Stimulated activated CD4-positive, alpha-beta T cell treated with anti-CD3 and anti-CD28 coated beads, Interleukin-1b, Interleukin-23, amount 100 ng/mL, for 24 hours (primary cell): ENCODE measurements at places on chromosomes 3 and 15.
A peak's percentile ranks its signal among the peaks of the same experiment; 100 is the strongest.

DNA sequence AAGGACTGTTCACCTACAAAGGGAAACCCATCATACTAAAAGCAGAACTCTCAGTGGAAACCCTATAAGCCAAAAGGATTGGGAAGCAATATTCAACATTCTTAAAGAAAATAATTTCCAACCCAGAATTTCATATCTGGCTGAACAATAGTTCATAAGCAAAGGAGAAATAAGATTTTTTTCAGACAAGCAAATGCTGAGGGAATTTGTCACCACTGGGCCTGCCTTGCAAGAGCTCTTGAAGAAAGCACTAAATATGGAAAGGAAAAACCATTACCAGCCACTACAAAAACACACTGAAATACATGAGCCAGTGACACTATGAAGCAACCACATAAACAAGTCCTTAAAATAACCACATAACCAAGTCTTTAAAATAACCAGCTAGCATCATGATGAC lies 28.9 kb upstream of the DCBLD2 start:
- DNase-seq, result no peak

GRCh38 chr3:197737749-197738462 lies 1.2 kb upstream of the RUBCN start:
- DNase-seq, result no peak

- no peak for DNase-seq
Observed at GRCh38 chr15:73948982-73949381, 22.7 kb downstream of the LOXL1 start.

GRCh38 chr15:25862071-25862471 lies 1.1 kb downstream of the ATP10A start:
- no peak for DNase-seq

DNA sequence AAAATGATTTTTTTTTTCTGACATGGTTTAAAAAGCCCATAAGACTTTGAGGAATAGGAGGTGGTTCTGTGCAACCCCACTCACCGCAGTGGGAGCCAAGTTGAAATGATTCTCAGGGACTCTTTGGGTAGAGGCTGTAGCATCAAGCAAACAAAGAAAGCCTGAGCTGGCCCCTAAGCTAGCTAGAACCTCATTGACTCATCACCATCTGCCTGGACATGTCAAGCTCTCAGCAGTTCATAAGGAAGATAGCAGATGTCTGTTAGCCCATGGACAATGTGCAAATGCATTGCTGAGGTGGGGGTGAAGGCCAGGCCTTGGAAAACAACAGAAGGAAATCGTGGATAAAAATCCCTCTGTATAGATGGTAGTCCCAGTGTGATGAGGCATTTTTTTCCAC lies 234.8 kb downstream of the NR2F2 start:
- DNase-seq, result no peak

GRCh38 chr3:169913323-169913722 lies 2.0 kb downstream of the SAMD7 start:
- no peak for DNase-seq

GRCh38 chr15:33027306-33028035 lies 167.0 kb downstream of the FMN1 start:
- DNase-seq, result no peak

GRCh38 chr15:52331490-52332240 lies 36.1 kb upstream of the MYO5C start:
- peak; percentile 19 for DNase-seq

DNA sequence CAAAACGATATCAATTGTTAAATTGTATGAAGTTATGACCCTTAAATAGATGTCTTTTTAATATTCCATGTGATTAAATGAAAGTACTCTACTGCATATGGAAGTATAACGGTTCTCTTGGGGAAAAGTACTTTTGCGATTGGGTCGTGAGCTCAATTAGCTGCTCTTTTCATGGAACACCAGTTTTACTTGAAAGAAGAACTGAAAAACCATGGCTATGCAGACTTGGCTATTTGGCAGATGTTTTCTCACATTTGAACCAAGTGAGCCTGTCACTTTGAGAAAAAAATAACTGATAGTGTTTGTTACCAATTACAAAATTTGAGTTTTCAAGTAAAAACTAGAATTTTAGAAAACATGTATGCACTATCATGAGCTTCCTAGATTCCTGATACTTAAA lies 5.9 kb upstream of the INAFM2 start:
- DNase-seq, result no peak

DNA sequence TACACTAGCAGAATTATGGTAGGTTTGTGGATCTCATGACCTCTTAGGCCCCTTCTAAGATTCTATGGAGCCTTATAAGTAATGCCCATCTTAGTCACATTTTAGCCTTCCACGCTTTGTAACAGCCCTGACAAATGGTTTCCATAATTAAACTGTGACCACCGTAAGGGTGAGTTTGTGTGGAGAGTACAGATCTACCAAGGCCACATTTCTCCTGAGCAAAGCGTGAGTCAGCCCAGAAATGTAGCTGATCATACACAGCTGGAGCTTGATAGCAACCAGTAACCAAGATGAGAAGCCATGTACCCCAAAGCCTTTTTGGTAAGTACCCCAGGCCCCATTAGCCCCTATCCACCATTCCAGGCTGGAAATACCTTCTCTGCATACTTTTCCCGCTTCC lies 31.7 kb downstream of the CHAC1 start:
- DNase-seq, result no peak

GRCh38 chr3:197709135-197709534 lies 27.6 kb downstream of the RUBCN start:
- DNase-seq, result no peak

DNA sequence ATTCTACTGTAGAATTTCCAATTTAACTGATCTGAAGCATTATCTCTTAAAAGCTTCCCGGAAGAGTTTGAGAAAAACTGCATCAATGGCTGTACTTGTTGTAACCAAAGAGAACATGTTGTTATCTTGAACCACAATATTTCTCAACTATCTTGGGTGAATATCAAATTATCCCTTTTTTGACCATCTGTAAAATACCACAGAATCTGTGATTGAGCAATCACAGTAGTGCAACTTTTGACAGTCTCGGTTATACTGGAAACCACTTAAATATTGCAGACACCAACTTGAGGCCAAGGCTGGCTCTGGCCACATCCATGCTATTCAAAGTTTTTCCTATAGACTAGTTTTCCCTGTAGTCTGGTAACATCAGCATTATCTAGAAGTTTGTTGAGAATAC lies 842.8 kb upstream of the EPHA6 start:
- DNase-seq, result no peak

GRCh38 chr3:64399205-64399800 lies 174.0 kb upstream of the PRICKLE2 start:
- DNase-seq, result no peak

DNA sequence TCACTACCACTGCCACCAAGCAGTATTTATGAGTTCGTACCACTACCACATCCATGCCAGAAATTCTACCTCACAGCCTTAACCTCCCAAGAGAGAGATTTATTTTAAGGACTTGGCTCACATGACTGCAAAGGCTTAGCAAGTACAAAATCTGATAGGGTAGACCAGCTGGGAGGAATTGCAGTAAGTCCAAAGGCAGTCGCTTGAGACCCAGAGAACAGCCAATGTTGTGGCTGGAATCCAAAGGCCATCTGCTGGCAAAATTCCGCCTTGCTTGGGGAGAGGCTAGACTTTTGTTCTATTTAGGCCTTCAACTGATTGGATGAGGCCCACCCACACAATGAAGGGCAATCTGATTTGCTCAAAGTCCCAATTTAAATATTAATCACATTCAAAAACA lies 101.4 kb upstream of the STT3B start:
- no peak for DNase-seq

GRCh38 chr3:38446085-38446686 lies 7.5 kb upstream of the ACVR2B start:
- DNase-seq, result no peak

DNA sequence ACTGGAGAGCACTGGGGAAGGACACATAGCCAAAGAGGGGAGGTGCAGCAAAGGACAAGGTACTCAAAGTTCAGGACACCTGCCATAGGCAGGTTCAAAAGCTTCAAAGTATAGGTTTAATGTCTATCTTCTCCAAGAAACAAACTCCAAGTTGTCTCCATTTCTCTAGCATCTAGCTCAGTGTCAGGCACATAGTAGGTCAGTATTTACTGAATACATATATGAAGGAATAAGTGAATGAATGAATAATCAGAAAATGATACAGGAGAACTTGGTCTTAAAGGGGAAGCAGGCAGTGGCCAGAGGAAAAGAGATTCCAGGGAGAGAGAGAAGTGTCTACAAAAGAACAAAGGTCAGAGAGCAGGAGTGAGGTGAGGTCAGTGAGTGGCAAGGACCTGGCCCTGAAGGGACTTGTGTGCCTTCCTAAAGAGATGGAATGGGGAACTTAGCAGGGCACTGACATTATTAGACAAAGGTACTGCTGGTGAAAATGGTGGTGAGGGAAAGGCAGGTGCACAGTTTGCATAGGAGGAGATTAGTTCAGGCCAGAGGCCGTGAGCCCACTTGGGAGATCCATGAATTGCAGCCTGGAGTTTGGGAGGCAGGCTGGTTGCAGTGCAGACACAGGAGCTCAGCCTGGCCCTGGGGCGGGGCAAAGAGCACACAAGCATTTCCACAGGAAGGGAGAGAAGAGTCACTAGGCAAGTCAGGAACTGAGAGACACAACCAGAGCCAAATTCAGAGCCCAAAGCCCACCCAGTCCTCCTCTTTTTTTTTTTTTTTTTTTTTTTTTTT lies 21.4 kb downstream of the TBC1D2B start:
- DNase-seq, result no peak

DNA sequence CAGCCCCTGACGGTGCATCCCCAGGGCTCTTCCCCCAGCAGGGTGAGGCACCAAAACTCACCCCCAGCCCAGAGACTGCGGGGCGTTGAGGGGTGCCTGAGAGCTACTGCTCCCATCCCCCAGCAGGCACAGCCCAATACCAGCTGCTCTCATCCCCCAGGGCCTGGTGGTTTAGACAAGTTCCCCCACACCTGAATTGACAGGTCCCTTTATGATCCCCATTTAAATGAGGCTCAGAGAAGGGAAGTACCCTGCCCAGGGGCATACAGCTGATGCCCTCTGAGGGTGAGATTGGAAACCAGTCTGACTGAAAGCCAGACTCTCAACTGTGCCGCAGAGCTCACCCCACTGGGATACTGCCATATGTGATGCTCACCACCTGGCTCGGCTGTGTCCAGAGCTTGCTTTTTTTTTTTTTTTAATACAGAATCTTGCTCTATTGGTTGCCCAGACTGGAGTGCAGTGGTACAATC lies 20.1 kb downstream of the DUSP7 start:
- DNase-seq, result no peak

GRCh38 chr3:25041871-25042584 lies 386.0 kb upstream of the RARB start:
- no peak for DNase-seq

DNA sequence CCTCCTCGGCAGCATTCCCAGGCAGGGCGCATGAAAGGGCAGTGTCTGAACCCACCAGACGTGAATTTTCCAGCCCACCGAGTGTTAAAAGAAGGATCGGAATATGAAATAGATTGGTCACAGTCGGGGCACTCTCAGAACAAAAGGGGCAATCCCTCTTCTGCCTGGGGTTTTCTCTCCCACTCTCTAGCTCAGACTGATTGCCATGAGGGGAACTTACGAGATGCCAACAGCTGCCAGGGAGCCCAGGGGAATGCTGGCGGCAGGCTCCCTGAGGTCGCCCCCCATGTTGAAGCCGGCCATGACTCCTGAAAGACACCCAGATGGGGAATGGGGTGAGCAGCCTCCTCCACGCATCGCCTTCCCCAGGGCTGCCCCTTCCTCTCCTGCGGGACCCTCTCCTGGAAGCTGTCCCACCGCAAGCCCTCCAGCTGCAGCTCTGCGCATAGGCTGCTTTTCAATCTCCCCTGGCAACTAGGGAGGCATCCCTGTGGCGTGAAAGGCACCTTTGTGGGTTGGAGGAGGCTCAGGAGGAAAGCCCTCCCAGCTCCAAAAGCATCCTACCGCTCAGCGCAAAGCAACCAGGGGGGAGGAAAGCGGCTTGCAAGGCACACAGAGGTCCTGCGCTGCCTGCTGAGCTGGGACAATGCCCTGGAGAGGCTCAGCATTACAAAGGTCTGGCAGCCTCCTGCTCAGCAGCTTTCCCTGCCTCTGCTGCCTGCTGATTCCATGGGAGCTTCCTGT lies 64.8 kb upstream of the HEG1 start:
- DNase-seq, result no peak

DNA sequence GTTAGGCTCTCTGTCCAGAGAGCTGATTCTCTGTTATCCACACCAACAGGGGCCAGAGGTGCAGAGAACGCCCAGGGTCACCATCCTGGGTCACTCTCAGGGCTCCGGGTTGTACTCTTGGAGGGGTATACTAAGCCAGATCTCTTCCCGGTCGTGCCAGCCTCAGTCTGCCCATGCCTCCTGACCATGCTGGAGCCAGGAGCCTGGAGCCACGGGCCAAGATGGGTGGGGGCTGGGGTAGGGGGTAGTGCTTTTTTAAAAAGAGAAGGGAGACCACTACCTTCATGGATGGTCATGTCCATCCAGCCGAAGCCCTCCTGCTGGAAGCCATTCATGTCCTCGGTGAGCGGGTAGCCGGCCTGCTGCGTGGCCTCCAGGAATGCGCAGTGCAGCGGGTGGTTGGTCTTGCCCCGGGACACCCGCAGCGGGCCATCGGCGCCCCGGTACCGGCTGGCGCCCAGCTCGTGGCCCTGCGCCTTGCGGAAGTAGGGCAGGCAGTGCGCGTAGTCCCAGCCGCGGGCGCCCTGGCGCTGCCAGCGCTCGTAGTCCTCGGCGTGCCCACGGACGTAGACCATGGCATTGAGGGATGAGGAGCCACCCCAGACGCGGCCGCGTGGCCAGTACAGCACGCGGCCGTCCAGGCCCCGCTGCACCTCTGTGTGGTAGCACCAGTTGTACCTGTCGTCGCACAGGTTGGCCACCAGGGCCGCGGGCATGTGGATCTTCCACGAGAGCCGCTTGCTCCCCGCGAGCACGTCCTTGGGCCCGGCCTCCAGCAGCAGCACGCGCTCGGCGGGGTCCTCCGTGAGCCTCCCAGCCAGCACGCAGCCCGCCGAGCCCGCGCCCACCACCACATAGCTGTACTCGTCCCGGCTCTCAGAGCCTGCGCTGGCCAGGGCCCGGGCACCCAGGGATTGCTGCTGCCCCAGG lies 22.9 kb downstream of the CHDH start:
- DNase-seq, result no peak

GRCh38 chr15:101050623-101051290 lies 131.6 kb downstream of the LRRK1 start:
- no peak for DNase-seq

DNA sequence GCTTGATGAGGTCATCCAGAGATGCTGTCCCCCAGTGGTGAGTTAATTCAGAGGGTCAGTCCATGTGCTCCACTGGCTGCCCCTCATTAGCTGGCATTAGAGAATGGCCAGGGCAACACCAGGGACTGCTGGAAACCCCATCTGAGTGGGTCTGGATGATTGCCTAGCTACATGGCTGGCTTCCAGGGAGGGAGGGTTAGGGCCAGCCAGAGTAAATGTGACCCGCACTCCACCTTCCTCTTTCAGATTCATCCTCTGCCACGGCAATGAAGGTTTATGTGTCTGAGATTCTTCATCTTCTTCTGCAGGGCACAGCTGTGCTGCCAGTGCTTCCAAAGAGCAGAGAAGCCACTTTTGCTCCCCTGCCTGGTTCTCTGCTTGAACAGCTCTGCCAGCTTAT lies 391.9 kb downstream of the OCA2 start:
- no peak for DNase-seq
